ENCODE measurements at places on chromosomes 4 and X. TPM values are rescaled to one million over a fixed set of nuclear protein-coding genes. Genes with fewer than 3 reads are reported as not detected.

Gene XAGE2
- total RNA-seq: not detected

GRCh38 chrX:56744996-56745395 is 16.0 kb downstream of the NBDY start:
- DNase-seq: peak; percentile 42

DNA sequence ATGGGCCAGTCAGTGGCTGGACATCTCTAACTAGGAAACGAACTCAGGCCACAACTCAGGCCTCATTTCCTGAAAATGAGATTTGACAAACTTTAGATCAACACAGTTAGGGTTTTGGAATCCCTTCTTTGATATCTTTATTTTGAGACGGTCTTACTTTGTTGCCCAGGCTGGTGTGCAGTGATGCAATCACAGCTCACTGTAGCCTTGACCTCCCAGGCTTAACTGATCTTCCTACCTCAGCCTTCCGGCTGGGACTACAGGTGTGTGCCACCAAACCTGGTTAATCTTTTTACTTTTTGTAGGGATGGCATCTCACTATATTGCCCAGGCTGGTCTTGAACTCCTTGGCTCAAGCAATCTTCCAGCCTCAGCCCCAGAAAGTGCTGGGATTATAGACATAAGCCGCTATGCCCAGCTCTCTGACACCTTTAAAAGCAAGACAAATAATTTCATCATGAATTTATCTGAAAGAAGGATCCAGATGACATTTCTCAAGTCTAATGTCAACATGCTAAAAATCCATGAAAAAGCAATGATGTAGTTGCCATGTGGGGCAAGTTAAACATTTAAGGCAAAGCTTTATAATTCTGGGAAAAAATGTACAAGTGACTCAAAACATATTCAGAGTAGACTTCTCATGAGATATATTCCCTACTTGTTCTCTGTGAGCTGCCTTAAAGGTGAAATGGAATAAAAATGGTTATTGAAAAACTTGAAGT is 89.1 kb upstream of the CBR4 start:
- no peak for DNase-seq

GRCh38 chrX:69163936-69164741 is 1.1 kb downstream of the PJA1 start:
- DNase-seq: no peak

DNA sequence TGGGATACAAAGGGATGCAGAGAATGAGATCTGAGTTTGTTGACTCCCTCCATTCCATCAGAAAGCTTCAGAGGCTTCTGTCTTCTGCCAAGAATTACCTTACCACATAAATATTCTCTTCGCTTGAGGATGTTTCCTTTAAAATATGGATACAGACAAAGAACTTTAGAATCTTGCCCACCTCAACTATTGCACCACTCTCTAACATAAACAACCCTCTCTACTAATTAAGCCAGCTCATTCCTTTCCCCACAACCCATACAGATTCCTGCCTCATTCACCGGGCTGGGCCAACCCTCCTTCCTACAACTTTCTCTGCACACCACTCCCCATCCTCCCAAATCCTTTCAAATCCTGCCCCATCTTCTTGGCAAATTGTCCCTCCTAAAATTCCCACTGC is 315.8 kb downstream of the RAB28 start:
- DNase-seq: no peak

- no peak for DNase-seq
Observed at GRCh38 chr4:6905516-6906445, 3.8 kb upstream of the TBC1D14 start.

Gene PCDH19
- 0.05 TPM for total RNA-seq

DNA sequence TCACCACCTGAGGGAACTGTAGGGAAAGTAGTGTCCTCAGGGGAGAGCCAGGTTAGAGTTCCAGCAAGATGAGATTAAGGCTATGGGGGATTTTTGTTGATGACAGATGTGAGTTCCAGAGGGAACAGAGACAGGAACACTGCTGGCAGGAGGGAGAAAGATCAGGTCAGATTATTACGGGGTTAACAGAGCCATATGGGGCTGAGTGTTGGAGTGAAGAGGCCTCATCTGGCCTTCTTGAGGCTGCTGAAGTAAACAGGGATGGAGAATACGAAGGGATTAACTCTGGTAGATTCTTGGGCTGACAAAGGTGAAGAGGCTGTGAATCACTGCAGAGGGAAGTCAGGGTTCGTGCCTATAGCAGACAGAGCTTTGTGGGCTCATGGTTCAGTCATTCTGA is 47.9 kb upstream of the POU4F2 start:
- no peak for DNase-seq

- DNase-seq: no peak
Observed at GRCh38 chr4:144905286-144905685, 192.7 kb downstream of the ANAPC10 start.

GRCh38 chr4:177455561-177455970 is 13.3 kb upstream of the AGA start:
- DNase-seq: no peak

GRCh38 chr4:175350246-175350645 is 432.1 kb downstream of the ADAM29 start:
- no peak for DNase-seq

Gene CTAG1B
- not detected for total RNA-seq

Gene WDR19
- 26.1 TPM for total RNA-seq

DNA sequence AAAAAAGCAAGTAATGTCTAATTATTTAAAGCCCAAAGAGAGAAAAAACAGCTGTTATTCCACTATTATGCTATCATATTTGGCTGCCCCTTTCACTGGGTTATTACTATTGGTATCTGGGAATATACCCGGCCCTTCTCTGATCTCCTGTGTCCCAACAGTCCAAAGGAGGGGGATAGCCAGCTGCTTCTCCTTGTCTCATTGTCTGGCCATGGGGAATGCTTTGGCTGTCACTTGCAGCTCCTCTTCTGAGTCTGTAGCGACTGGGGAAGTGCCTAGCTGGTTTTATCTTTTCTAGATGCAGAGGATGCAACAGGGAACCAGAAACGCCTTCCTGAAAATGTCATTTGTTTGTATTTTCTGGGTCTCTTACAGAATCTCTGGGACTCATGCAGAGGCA is 33.9 kb downstream of the MGARP start:
- no peak for DNase-seq

Gene ZFP92
- not detected for total RNA-seq

Gene ZMAT1
- total RNA-seq: not detected

GRCh38 chr4:124633285-124633941 is 79.1 kb downstream of the ANKRD50 start:
- DNase-seq: peak; percentile 14

DNA sequence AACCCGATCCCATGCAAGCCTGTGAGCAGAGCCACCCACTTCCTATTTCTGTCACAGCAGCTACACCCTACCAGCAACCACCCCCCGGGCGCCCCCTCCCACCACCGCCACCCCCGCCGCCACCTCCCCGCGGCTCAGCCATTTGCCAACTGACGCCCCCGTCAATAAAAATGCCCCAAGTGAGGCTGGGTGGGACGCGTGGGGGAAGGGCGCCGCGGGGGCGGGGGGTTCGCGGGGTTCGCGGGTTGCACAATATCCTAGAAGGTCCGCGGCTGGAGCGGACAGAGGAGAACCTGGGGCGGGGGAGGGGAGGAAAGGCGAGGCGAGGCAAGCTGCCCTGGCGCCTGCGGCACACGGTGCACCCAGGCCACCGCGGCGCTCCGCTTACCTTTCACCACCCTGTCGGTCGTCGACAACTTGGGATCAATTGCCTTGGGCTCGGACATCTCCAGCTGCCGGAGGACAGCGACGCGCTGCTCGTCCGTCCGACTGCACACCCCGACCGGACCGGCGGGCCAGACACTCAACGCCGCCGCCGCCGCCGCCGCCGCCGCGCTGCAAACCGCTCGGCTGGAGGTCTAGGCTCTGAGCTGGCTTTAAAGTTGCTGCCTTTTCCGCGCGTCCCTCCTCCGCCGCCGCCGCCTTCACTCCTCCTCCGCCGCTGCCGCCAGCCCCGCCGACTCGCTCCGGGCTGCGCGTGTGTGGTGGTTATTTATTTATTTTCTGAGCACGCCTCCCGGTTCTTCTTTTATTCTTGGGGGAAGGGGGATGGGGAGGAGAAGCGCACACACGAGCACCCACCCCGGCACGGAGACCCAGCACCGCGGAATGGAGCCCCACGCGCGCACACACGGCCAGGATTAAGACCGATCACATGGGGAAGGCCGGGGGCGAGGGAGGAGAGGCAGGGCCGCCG is 717 bp downstream of the PPP3CA start:
- peak; percentile 35 for DNase-seq

GRCh38 chr4:140252141-140252741 is 98.3 kb upstream of the MAML3 start:
- no peak for DNase-seq

Gene GSPT2
- total RNA-seq: not detected

DNA sequence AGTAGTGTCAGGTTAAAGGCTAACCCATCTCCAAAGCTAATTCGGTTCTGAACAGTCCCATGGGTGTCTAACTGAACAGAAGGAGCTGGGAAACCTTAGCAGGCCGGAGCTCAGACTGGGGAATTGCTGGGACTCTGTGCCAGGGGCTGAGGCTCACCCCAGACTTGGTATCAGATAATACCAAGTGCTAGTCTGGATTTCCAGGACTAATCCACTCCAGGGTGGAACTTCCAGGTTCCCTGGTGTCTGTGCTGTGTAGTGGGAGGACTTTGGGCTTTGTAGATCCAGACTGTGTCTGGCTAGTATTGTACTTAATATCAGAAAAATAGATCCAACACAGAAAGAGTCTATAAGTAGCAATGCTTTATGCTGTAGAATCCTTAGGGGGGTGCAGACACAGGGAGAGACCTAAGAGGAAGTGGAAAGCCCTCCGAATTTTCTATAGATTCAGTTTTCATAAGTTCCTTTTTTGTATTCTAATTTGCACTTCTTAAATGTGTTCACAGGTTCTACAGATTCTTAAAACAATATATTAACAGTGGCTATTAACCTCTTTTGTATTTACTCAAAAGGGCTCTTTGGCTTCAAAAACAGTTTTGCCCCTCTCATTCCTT is 4.1 kb downstream of the ZNF827 start:
- no peak for DNase-seq

GRCh38 chrX:47846040-47846439 is 9.3 kb downstream of the ZNF81 start:
- DNase-seq: no peak

DNA sequence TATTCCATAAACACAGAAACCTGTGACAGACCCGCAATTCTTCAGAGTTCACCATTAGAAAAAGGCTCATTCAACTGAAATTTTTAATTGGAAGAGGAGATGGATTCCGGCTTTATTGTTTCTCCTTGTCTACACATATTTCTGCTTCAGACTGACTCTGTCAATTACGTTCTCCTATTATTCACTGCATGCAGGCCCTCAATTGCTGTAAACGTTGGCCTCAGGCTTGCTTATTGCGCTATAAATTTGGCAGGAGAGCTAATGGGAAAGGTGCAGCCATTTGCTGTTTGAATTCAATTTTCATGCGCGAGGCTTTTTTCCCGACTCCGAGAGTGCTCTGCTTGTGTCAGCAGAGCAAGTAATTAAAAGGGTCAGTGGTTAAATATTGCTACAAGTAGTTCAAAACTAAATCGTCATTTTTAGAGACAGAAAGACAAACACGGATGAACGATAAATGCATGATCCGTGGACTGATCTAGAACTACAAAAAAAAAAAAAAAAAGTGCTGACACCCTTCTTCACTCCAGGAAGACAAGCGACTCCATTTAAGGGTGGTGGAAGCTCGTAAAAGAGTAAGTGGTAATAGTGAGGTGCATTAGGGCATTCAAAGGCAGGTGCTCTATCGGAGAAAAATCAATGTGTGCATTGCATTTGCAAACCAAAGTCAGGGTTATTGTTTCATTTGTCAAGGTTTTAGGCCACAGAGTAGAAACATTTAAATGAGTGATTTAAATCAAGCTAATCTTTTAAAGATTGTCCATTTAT is 841.6 kb upstream of the FRG1 start:
- DNase-seq: no peak

GRCh38 chr4:15479089-15479912 is 9.6 kb downstream of the CC2D2A start:
- peak; percentile 50 for DNase-seq

- no peak for DNase-seq
Observed at GRCh38 chrX:101009090-101009489, 39.6 kb downstream of the ARL13A start.

Gene PNMA6F
- total RNA-seq: not detected

DNA sequence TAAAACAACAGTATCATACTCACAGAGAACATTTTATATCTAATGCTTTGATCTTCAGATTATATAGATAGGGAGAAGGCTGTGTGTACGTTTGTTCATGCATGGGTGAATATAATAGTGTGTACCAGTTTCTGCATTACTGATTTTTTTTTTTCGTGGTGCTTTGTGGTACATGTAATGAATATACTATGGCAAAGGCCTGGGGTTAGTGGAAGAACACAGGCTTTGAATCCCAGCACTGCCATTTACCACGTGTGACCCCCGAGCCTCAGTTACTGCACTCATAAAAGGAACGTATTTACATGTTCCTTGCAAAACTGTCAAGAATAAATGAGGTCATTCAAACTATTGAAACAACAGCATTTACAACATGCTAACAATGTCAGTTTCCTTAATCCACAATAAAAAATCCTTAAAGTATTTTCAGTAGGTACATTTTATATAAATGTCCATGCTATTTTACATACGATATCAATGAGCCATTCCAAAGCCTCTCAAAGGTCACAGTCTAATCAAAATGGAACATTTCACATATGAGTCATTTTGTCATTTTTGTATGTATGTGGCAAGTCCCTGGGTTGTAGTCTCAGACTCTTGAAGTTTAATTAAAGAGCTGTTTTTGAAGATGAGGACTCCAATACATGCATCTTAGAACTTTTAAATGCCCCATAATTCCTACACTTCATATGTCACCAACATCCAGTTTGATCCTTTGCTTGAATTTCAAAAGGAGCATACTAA is 242.8 kb downstream of the PPP3CA start:
- no peak for DNase-seq

DNA sequence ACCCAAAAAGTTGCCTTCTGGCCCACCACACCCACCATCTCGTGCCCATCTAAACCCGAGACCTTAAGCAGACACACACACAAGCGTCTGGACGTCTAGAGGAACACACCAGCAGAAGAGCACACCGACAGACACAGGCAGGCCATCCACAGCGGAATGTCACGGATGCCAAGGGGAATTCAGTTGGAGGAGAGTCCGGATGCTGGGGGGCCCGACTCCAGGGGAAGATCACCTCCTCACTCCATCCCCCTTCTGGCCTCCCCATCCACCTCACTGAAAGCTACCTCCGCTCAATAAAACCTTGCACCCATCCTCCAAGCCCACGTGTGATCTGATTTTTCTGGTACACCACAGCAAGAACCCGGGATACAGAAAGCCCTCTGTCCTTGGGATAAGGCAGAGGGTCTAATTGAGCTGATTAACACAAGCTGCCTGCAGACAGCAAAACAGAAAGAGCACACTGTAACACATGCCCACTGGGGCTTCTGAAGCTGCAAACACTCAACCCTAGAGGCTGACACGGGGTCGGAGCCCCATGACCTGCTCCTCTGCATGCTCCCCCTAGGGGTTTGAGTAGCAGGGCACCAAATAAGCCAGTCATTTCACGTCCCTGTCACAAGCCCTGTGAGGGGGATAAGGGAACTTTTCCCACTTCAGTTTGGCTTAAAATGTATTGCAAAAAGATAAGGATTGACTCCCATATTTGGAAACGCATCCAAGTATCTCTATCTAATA is 339.6 kb upstream of the PCDH10 start:
- no peak for DNase-seq

Gene BEND2
- total RNA-seq: not detected
